ENCODE measurements at places on chromosomes 3 and 15.

- no peak for DNase-seq
Measured at GRCh38 chr15:31473385-31474058, 146.9 kb downstream of the KLF13 start.

GRCh38 chr3:57910990-57911389 lies 97.2 kb upstream of the FLNB start:
- no peak for DNase-seq

DNA sequence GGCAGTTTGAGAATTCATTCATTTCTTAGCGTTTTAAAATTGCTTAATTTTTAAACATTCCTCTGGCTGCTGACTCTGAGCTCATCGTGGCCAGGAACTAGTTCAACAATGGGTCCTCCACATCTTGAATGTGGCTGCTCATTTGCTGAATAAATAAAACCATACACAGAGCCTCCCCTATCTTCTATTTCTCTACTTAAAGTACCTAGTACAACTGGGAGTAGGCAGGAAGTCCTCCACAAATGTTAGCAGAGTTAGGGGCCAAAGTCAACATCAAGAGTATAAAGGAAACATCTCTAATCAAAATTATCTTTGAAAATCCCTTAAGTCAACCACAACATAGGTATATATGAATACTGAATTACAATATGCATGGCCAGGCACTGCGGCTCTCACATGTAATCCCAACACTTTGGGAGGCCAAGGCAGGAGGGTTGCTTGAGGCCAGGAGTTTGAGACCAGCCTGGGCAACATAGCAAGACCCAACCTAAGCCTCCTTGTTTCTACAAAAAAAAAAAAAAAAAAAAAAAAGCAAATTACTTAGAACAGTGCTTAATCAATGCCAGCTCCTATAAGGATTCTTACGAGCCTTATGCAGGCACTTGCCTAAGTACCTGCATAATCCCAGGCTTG lies 57.5 kb upstream of the LMOD3 start:
- DNase-seq: no peak

DNA sequence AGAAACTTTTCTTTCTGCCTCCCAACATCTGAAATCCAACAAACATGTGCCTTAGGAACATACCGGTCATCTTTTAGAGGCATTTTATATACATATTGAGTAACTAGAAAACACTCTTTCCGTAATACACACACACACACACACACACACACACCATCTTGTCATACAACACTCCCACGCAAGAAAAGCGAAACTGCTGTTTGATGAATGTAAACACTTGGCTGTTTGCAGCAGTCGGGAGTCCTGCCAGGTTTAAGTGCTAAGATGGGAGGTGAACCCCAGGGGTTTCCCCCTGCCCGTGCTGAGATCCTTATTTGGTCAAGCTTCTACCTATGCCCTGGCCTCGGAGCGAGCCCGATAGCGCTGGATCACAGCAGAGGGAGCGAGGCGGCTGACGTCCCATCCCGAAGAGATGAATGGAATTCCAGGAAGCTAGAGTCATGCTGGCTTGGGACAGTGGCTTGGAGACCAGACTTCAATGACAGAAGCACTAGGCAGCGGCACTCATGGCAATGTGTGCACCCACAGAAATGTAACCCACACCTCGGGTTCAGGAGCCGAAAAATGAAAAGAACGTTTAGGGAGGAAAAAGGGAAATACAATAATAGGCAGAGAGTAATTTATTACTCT lies 1.3 kb upstream of the THBS1 start:
- DNase-seq: no peak

All from stimulated activated CD8-positive, alpha-beta memory T cell treated with anti-CD3 and anti-CD28 coated beads, Interleukin-4, amount 100 ng/mL, for 24 hours (primary cell).